ENCODE measurements at places on chromosomes 5 and 9.

- no peak for DNase-seq
Measured at GRCh38 chr9:88391921-88392320, 3.7 kb downstream of the SPIN1 start.

- no peak for DNase-seq
Measured at GRCh38 chr9:70551801-70552200, 137.3 kb upstream of the KLF9 start.

GRCh38 chr9:109512170-109512756 is 14.2 kb upstream of the PTPN3 start:
- no peak for DNase-seq

DNA sequence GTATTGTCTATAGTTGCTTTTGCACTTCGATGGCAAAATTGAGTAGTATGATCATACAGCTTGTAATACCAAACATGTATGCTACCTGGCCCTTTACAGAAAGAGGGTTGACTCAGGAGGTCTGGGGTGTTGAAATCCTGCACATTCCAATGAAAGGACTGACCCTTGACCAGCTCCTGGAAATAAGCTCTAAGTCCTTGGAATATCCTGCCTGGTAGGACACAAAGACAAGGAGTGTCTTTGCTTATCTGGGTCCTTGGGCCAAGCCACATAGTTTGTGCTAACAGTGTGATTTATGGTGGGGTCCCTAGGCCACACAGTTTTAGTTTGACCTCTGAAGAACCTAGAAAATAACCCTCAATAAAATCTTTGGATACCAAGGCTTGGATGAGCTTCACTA is 89.3 kb upstream of the FTMT start:
- no peak for DNase-seq

DNA sequence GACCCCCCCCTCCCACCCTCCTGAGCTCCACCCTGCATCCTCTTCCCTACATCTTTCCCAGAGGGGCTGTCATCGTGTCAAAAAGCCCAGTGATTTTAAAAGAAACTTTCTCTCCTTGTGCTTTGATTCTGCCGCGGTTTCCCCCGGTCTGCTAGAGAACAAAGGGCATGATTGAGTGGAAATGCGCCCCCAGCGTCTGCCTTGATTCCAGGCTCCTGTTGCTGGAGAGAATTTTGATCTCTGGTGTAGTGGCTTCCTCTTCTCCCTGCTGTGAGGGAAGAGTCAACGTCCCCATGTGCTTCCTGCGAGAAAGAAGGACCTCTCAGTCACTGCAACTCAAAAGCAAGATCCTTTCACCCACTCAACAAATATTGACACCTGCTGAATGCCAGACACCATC is 61.9 kb upstream of the RAPGEF1 start:
- DNase-seq, result no peak

- DNase-seq, result no peak
Measured at GRCh38 chr5:124692324-124692723, 54.1 kb downstream of the ZNF608 start.

- no peak for DNase-seq
Measured at GRCh38 chr5:154523104-154523503, 45.1 kb upstream of the HAND1 start.

Data from activated CD4-positive, alpha-beta T cell treated with anti-CD3 and anti-CD28 coated beads, Interleukin-2, amount 50 U/mL, for 16 hours (primary cell).